ENCODE measurements at places on chromosomes 4 and X.

- no peak for DNase-seq
Observed at GRCh38 chr4:78560296-78560963, 8.9 kb downstream of the ANXA3 start.

- DNase-seq: no peak
Observed at GRCh38 chrX:20989361-20989760, 384.9 kb upstream of the CNKSR2 start.

DNA sequence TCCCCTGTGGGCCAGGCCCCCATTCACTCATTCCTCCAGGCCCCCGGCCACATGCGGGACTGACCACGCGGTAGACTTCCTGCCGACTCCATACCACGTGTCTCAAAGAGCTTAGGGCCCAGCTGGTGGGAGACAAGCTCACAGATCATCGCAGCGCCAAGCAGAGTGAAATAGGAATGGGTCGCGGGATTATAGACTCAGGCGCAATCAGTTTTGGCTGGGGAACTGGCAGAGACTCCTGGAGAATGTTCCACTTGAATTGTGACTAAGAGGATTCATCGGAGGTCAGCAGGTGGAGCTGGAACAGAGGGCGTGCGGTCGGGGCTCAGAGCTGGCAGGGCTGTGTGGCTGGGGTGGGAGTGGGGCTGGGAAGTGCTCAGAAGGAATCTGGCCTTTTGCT lies 15.6 kb downstream of the ATP2B3 start:
- DNase-seq: no peak

- DNase-seq: no peak
Observed at GRCh38 chr4:59920416-59920815, 1279.7 kb upstream of the ADGRL3 start.

DNA sequence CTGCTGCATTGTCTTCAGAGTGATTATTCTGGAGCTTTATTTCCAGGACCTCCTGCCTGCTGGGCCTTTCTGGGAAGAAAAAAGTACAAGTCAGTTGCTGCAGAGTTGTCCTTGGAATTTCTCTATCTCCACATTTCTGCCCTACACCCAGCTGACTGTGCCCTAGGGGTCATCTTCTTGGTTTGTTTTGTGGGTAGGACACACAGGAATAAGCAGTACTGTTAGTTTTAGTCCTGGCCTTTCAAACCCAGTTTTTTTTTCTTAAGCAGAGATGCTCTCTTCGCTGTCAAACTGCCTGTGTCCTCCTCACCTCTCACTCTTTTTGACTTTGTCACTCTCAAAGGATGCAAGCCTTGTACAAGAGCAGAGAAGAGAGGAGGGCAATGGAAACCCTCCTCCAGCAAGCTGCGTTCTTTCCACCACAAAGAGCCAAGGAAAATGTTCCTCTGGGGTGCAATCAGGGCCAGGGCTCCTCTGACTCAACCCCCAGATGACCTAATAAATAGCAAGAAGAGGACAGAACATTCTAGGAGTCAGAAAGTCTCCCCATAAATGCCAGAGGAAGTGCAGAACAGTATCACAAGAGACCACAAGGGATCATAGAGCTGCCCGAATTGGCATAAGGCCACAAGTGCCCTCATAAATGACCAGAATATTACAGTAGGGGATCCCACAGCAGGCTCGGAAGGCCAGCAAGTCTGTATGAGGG lies 186.2 kb downstream of the RCHY1 start:
- no peak for DNase-seq

- DNase-seq: no peak
Observed at GRCh38 chrX:96361844-96362243, 322.8 kb upstream of the DIAPH2 start.

GRCh38 chr4:99507349-99507748 lies 3.5 kb upstream of the C4orf17 start:
- no peak for DNase-seq

GRCh38 chrX:11533199-11533651 lies 132.5 kb downstream of the ARHGAP6 start:
- DNase-seq: peak; percentile 1

- peak; percentile 68 for DNase-seq
Observed at GRCh38 chr4:56757821-56758411, 63.6 kb downstream of the SPINK2 start.

- peak; percentile 0 for DNase-seq
Observed at GRCh38 chr4:103996064-103996463, 276.3 kb upstream of the TACR3 start.

GRCh38 chr4:175891231-175891630 lies 79.2 kb upstream of the GPM6A start:
- DNase-seq: no peak

DNA sequence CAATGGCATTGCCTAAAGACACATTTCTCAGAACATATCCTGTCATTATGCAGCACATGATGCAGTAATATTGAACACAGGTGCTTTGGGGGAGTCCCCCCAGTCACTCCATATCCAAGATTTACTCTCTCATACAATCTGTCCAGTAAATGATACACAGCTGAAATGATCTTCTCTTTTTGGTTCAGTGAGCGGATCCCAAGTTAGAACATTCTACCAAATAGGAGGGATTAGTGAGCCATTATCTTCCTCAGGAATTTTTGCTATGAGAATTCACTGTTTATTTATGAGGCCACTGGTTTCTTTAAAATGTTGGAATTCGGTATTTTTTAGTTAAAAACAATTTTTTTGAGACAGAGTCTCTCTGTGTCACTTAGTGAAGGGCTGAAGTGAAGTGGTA lies 96.5 kb downstream of the TRAPPC11 start:
- DNase-seq: no peak

DNA sequence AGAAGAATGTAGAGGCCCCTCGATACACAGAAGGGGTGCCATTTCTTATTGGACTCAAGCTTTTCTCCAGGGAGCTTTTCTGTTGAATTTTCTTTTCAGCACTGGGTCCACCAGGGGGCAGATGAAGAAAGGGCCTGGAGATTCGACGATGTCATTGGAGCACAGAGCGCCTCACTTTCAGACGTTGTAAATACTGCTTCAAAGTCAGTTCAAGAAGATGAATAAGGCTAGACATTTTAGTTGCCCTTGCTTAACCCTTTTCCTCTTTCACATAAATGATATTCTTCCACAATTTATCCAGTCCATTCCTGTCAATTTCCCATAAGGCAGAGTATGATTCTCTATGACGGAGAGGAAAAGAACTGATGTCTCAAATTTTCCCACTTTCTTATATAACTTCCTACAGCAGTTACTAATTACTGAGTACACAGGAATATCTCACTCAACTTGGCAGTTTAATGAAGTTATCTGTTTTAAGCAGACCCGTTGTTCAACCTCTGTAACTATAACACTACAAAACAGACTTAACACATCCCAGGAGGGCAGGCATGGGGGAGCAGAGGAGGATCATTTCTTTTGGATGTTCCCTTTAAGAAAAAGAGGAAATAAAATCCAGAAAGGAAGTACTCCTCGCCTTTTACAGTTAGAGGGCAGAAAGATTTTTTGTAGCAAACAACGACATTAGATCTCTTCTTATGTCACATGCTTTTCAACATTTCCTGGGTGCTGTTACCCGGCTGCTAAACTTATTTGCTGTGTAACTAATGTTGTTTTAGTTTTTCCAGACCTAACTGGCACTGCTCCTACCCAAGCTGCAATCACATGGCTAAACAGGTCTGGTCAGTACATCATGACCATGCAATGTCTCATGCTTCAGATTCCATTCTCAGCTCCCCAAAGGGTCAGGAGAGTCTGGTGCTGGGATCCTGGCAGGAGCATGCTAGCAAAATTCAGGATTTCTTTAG lies 12.2 kb upstream of the CENPU start:
- DNase-seq: peak; percentile 49

DNA sequence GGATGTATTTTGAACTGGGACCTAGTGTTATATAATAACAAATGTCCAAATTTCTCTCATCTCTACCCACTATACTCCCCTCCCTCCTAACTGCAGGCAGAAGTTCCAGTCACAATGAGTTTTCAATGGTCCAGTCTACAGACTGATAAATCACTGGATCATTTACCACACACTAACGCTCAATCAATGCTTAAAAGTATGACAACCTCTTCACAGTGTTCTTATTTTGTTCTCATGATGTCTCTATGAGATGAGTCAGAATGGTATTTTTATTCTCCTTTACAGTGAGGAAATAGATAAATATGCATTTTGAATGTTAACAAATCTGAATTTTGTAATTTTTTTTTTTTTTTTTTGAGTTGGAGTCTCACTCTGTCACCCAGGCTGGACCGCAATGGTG lies 83.7 kb upstream of the ETNPPL start:
- DNase-seq: no peak

DNA sequence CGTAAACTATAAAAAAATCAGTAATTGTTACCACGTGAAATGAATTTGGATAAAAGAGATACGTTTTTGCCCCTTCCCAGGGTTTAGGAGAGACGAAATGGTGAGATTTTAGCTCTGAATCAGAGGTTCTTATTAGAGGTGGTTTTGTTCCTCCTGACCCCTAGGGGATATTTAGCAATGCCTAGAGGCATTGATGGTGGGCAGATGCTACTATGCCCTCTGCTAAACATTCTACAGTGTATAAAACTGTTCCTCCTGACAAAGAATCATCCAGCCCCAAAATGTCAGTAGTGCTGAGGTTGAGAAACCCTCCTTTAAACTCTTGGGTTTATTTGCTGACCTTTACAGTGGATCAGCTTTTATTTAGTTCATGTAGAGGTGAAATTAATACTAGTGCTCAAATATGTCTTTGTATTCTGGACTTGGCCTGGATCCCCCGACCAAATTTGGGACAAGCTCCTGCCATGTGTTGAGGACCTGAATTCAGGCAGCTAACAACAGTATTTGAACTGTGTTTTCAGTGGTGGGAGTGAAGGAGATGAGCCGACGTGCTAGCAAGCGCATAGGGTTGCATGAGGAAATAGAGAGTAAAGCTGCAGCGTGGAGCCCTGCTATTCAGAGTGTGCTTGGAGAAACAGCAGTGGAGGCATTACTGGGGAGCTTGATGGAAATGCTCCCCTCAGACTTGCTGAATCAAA lies 126.1 kb downstream of the PTTG2 start:
- DNase-seq: no peak

DNA sequence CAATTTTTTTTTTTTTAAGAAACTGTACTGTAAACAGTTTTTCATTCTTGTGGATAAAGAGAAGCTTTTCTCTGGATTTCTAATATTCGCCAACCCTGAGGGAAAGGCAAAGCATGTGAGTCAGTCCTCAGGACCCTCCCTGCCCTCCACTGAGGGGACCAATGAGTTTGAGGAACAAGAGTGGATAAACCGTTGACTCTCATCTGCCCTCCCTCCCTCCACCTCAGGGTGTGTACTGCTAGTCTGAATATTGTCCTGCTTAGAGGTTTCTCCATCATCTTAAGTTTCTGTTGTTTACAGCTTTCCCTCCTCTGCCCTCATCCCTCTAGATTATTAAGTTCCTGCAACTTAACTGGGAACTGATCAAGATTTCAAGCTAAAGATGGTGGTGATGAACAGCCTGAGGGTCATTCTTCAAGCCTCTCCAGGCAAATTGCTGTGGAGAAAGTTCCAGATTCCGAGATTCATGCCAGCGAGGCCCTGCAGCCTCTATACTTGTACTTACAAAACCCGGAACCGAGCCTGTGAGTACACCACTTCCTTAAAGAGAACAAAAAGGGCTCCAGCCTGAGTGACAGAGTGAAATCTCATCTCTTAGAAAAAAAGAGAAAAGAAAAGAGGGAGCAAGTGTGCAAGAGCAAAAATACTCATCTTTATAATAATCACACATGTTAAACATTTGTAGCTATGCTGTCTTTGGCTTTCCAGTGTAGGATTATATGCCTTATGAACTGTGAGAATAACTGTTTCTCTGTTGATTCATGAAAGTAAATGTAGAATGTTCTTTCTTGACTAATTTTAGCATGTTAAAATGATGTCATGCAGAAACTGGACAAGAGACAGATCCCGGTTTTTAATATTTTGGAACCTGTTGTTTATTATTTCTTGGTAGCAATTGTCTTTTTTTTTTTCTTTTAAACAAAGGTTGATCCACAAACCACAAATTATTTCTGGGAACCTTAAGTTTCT lies 11.9 kb downstream of the CA5B start:
- DNase-seq: no peak

- no peak for DNase-seq
Observed at GRCh38 chrX:85378461-85378860, 1.0 kb downstream of the POF1B start.

DNA sequence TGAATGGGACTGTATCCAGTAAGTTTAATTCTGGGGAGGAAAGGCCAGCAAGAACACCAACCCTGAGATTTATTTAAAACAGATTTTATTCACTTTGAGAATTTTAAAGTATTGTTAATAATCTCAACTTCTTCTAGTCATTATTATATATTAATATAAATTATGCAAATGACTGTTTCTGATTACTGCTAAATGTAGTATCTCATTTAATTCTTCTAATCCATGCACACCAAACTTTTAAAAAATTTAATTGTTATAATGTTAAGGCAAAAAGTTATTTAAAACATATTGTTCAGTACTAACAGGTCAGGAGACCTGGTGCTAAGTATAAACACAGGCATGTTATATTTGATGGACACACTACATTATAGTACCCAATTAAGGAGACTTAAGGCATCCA lies 8.1 kb downstream of the RLIM start:
- no peak for DNase-seq

DNA sequence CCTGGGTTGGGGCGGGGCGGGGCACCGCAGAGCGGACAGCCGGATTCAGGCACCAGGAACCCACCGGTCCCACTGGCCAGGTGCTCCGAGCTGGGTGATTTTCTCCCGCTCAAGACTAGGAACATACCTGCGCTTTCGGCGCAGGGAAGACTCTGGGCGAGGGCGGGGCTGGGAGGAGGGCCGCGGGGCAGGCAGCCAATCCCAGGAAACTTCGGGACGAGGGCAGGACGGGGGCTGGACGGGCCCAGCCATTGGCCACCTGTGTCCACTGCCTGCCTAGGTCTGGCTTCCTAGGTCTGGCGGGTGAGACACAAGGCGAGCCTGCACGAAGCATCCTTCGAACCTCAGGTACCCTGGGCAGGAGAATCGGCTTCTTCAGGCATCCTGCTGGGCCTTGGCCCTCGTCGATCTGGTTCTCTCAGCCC lies 274 bp upstream of the ERVMER34-1 start:
- DNase-seq: no peak

DNA sequence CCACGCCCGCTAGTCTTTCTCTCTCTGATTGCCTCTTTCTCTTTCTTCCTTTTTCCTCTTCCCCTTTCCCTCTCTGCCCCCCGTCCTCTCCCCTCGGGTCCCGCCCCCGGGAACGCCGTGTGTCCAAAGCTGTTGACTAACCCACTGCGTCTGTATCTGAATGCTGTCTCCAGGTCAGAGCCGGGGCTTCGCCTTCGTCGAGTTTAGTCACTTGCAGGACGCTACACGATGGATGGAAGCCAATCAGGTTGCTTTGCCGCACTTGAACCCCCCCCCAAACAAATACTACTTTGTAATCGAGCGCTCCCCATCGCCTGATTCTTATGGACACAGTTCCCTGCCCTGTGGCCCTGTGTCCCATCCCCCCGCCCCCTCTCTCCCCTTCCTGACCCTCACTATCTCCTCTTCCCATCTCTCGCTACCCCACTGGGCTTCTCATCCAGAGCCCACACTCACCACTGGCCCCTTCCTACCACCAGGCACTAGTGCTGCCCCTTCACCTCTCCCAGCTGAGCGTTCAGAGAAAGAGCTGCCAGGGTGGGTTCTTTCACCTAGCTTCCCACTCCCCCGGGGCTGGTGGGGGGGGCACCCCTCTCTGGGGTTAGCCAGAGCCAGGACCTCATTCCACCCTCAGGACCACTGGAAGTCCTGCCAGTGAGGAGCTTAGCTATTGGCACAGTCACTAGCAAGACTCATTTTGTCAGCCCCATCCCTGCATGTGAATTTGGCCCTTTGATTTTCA lies 18.6 kb upstream of the UBA1 start:
- DNase-seq: no peak

- no peak for DNase-seq
Observed at GRCh38 chr4:165922747-165923146, 49.7 kb downstream of the TLL1 start.

- DNase-seq: no peak
Observed at GRCh38 chr4:188841523-188841922, 702.3 kb downstream of the TRIML1 start.
